ENCODE measurements at places on chromosomes 2 and 18.
A peak's percentile ranks its signal among the peaks of the same experiment; 100 is the strongest.

DNA sequence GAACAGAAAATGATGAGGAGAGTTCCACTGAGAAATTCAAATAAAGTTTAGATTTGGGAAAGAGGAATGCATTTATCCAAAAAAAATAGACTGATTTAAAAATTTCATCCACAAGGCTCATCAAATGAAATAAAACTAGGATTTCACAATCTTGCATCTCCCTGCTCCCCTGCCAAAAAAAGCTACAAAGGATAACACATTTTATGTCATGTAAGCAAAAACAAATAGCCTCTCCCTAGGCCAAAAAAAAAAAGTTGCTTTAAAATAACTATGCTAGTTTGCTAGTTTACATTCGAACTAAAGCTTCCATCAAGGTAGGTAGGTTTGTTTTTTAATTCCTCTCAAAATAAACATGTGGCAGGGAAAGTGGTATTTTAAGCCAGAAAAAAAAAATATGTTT, 465.5 kb upstream of the ID2 start:
- DNase-seq: no peak

- peak; percentile 24 for DNase-seq
These were observed 42.7 kb downstream of the NPPC start for GRCh38 chr2:231883468-231883881.

DNA sequence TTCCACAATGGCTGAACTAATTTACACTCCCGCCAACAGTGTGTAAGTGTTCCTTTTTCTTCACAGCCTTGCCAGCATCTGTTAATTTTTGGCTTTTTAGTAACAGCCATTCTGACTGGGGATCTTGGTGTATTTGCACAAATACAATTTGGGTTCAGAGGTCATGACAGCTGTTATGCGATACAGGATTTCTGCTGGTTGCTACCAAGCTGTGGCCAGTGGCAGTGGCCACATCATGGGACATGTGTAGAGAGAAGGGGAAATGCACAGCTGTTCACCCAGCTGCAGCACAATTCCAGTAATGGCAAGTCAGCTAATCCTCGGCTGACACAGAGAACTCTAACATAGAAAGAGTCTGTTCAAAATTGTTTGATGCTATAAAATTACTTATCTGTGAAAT, 21.0 kb upstream of the SELENOI start:
- DNase-seq: no peak

- DNase-seq: no peak
These were observed 7.3 kb downstream of the COQ10B start for GRCh38 chr2:197460649-197461048.

- DNase-seq: no peak
These were observed 110.9 kb upstream of the SP3 start for GRCh38 chr2:174076040-174076439.

- peak; percentile 55 for DNase-seq
These were observed 56.9 kb downstream of the COL4A4 start for GRCh38 chr2:227106845-227107759.

DNA sequence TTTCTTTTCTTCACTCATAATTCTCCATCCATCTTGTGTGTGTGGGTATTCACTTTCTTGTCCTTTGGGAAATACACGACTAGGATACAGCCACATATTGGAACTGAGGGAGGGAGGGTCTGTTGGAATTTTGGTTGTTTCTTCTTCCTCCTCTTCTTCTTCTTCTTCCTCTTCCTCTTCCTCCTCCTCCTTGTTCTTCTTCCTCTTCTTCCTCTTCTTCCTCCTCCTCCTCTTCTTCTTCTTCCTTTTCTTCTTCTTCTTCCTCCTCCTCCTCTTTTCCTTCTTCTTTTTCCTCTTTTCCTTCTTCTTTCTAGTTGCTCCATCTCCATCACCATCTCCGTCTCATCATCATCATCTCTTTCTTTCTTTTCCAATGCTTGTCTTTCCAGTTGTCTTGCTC, 1307.3 kb upstream of the ZEB2 start:
- no peak for DNase-seq

DNA sequence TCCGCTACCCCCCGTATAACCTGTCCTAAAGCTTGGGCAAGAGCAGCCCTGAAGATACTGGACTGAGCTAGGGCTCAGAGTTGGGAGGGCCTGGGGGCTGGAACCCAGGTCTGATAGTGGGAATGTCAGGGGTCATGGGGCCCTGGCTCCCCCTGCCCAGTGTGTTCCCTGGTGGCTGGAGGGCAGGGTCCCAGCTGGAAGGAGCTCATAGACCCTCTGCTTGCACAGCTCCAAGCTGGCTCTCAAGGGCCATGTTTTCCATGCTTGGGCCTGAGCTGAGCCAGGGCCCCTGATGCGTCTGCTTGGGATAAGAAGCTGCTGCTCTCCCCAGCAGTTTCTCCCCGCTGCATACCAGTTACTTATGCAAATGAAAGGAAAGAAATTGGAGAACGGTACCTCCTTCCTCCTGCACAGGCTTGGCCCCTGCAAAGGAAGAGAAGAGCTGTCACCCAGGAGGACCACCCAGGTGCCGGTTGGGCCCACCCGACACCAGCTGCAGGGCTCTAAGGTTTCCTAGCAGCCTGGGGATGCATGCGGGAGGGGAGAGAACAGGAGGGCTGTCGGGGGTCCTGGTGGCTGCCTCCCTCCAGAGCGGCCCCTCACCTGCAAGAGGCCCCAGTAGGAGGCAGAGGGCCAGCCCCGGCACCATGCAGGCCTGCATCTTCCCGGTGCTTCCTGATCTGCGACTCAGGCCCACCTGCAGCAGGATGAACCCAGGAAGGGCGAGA, 628 bp downstream of the OTOS start:
- DNase-seq: no peak

- DNase-seq: no peak
These were observed 258.5 kb downstream of the ASXL3 start for GRCh38 chr18:33836564-33836963.

DNA sequence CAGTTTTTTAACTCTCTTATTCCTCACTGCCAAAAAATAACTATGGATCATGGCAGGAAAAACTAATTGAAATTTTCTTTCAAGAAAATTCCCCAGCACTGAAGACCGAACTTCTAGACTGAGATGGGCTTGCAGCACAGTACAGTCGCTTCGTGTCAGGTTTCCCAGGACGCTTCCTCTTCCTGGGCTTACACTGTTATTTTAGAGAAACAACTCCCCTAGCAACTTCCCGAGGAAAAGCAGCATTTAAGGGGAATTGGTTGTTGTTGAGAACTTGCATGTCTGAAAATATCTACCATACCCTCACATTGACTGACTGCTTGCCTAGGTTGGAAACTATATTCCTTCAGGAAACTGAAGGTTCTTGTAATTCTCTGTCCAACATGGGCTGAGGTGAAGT, 95.8 kb downstream of the NOL10 start:
- no peak for DNase-seq

- no peak for DNase-seq
These were observed 453.1 kb downstream of the CMPK2 start for GRCh38 chr2:6412533-6413091.

DNA sequence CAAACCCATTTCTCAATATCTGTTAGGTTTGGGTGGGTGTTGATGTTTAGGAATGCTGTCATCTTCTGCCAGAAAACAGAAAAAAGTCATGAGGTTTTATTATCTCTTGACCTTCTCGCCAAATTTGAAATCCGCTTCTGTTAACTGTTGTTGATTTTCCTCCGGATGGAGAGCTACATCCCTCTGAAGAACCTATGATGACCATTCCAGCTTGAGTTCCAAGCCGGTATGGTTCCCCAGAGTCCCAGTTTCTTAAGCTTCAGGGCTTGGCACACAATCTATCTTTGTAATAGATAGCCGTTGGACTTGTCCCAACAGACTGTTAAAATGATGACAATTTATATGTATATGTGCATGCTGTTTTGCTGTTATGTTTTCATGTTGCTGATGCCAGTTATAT, 1201.0 kb downstream of the LRP1B start:
- DNase-seq: no peak

DNA sequence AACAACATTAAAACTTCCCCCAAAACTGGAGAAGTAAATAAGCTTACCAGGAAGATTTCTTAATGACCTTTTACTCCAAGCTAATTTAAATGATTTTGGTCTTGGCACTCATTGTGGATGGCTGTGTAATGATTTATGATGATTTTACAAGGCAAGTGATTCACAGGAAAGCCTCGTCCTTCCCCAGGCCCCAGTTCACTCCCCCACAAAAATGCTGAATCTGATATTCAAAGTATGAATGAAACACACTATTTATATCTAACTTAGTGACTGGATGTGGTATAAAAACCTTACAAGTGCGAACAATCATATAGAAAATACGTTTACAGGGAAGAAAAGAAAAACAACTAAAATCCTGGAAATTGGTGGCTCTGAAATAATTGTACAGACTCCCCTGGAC, 49.8 kb downstream of the ZNF516 start:
- no peak for DNase-seq

DNA sequence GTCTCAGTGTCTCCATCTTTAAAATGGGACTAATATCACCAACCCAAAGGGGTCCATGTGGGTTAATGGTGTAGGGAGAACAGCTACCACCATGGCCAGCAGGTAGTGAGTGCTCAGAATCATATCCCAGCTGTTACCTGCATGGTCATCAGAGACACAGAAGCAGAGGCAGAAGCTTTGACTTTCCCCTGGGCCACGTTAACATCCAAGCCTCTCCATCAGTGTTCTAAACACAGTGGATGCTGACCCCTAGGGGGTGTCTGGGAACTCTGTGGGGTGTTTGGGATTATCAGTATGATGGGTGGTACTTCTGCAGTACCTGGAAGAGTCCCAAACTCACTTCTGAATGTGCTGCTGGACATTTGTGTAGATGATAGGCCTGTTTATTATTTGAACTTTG, 93.6 kb downstream of the GYPC start:
- peak; percentile 23 for DNase-seq

GRCh38 chr2:15780234-15780633, 160.1 kb upstream of the MYCN start:
- DNase-seq: no peak

- peak; percentile 88 for DNase-seq
These were observed 4.7 kb downstream of the EPG5 start for GRCh38 chr18:45962461-45962860.

All from common myeloid progenitor, CD34-positive (primary cell).